Stomach (tissue), 19 donors: ENCODE measurements at places on chromosomes 5 and 9. TPM values are rescaled to one million over a fixed set of nuclear protein-coding genes. Genes with fewer than 3 reads are reported as not detected.

C1QTNF3 gene
- total RNA-seq = 78.2 TPM

- DNase-seq = no peak
These were observed 998.1 kb downstream of the TLE1 start for GRCh38 chr9:80691229-80691628.

TGFBR1 gene
- 103 TPM for total RNA-seq

DNA sequence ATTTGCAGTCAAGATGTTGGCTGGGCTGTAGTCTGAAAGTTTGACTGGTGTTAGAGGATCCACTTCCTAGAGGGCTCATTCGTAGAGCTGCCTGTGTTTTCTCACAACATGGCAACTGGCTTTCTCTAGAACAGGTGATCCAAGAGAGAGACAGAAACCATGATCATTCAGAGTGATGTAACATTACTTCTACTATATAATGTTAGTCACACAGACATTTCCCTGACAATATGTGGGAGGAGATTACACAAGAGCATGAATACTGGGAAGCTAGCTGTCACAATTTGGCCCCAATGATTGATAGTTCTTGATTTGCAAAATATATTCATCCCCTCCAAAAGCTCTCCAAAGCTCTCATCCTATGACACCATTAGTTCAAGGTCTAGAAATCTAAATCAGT, 10.9 kb upstream of the TMEM161B start:
- no peak for DNase-seq

GRCh38 chr9:96073531-96074480, 198.3 kb downstream of the ERCC6L2 start:
- DNase-seq = peak; percentile 89

DNA sequence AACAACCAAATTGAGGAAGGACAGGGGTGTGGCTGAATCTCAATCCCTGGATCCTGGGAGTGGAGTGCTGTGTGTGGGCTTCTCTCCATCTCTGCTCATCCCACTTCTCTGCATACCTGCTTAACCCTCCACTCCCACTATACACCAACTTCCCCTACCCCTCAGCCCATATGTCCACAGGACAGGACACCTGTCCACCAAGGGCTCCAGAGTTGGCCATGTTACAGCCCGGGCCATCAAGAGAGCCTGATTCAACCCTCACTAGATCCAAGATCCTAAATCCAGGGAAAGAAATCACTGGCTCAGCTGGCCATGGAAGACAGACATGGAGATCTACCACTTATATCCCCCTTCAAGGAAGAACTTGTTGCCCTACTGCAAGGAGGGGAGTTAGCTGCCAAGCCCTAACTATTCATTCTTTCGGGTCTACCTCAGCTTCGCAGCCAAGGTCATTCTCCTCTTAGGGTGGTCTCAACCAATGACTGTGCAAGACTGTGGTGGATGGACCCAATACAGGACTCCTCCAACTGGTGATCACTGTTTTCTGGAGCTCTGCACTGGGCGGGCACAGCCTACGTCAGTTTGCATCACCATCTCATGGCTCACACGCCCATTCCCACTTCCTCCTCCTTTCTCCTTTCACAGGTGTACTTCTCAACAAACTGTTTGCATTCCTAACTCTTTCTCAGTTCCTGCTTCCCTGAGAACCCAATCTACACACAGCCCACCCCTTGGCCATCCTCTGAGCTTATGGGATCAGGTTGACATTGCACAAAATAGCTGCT, 53.7 kb upstream of the ZBTB43 start:
- no peak for DNase-seq

CCL21 gene
- 22.8 TPM for total RNA-seq

DNA sequence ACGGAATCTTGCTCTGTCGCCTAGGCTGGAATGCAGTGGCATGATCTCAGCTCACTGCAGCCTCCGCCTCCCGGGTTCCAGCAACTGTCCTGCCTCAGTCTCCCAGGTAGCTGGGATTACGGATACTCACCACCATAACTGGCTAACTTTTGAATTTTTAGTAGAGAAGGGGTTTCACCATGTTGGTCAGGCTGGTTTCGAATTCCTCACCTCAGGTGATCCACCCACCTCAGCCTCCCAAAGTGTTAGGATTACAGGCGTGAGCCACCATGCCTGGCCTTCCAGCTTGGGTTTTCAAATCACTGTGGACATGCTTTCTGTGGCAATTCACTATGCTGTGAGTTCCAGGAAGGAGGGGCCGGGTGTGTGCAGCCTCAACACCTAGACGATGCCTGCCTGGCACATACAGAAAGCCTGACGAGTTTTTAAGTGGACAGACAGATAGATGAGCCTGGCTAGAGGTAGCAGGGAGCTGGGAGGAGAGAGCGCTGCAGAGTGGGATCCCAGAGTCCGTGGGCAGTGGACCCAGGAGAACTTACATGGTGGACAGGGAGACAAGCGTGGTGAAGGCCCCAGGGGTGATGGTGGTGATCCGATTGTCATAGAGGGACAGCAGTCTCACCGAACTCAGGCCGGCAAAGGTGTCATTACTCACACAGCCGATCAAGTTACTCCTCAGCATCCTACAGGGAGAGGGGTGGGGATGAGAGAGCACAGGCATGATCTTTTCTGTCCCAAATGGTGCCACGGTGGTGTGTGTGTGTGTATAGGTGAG, 173.4 kb upstream of the PANK3 start:
- no peak for DNase-seq

DNA sequence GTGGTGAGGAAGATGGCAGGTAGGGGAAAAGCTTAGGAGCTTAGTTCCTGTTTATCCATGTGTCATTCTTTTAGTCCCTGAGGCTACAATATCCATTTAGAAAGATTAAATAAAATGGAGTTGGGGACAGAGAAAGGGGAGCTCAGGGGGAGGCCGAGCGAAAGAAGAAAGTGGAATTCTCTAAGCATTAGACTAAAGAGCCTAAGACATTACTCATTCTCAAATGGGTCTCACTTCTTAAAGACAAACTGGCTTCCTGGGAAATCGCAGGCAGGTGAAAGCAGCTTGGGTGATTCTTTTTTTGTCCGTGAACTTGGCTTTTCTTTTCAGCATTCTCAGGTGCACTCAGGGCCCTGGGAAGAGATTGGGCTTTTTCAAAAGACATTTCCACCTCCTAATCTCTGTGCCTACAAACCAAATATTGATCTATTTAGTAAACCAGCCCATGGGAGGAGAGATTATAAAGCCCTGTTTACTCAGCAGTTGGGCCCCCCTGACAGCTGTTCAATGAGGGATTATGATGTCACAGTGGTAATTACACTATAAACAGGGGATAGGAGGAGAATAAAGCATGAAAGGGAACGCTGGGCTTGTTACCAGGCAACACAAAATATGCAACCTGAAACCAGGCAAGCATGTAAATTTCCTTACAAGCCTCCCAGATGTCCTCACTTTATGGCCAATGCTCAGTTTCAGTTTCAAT, 584.0 kb downstream of the ACTL7B start:
- peak; percentile 94 for DNase-seq

DNA sequence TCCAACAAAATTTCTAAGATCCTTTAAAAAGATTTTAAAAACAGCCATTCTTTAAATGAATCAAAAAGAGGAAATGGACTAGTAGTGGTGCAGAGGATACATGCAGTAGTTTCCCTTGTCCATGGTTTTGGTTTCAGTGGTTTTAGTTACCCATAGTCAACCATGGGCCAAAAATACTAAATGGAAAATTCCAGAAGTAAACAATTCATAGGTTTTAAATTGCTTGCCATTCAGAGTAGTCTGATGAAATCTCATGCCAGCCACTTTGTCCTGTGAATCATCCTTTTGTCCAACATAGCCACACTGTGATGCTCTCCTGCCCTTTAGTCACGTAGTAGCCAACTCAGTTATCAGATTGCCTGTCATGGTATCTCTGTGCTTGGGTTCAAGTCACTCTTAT, 286.1 kb downstream of the ANXA1 start:
- no peak for DNase-seq

GKAP1 gene
- total RNA-seq = 9.0 TPM

HTR1A gene
- total RNA-seq = not detected

CDHR2 gene
- total RNA-seq = 18.7 TPM
